Epithelial cell of esophagus (primary cell): ENCODE measurements at places on chromosomes 12 and 14.

- DNase-seq: no peak
Measured at GRCh38 chr12:63302941-63303536, 152.0 kb upstream of the AVPR1A start.

DNA sequence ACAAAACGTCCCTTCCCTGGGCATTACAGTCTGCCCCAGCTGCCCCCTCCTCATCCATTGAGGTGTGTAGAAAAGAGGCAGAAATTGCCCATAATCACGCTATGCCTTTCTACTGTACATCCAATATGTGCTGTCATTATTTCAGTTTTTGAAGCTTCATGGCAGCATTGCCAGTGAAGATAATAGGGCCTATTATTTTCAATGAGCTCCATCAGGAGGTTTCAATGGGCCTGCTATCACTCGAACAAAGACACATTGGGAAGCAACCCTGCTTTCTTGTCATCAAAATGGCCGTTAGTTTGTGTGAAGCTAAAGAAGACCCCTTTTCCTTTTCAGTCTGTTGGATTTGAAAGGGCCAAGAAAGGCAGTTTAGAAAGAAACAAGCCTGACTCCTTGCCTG, 653.8 kb downstream of the NOVA1 start:
- no peak for DNase-seq

DNA sequence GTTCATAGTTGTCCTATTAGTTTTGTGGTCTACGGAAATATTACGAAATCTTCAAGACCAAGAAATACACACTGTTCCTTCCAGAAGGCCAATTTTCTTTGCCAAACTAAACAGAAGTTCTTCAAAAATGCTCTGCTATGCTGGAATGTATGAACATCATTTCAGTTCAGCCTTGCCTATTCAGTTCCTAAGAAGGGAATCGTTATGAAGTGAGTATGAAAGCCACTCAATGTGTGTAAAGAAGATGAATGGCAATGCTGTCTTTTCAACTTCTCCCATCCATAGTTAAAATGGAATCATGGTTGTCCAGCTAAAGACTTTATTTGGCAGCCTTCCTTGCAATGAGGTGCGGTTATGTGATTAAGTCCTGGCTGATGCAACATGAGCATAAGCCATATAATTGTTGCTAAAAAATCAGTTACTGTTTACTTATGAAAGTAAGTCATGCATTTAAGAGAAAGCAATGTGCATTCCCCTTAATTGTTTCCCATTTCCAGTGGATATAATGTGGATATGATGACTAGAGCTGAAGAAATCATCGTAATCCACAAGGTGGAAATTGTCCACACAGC, 73.8 kb upstream of the PTPRR start:
- DNase-seq: peak; percentile 56

GRCh38 chr12:122979001-122979907, 1.2 kb upstream of the ARL6IP4 start:
- no peak for DNase-seq

- DNase-seq: peak; percentile 54
Measured at GRCh38 chr12:80353254-80353653, 90.8 kb upstream of the PTPRQ start.

DNA sequence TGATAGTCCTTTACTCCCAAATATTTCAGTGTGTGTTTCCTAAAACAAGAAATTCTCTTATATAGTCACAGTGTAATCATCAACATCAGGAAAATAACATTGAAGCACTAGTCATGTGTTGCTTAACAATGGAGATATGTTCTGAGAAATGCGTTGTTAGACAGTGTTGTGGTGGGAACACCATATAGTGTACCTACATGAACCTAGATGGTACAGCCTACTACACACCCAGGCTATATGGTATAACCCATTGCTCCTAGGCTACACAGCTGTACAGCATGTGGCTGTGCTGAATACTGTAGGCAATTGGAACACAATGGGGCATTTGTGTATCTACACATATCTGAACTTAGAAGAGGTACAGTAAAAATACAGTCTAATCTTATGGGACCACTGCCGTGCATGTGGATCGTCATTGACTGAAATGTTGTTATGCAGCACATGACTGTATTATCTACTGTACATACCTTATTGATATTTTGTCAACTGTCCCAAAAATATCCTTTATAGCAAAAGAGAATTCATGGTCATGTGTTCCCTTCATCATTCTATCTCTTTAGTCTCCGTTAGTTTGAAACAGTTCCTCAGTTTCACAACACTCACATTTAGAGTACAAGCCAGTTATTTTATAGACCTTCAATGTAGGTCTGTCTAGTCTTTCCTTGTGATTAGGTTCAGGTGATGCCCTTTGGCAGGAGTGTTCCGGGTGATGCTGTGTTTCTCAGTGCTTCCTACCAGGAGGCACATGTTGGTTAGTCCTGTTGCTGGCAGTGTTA, 109.7 kb downstream of the SLC25A47 start:
- DNase-seq: no peak

DNA sequence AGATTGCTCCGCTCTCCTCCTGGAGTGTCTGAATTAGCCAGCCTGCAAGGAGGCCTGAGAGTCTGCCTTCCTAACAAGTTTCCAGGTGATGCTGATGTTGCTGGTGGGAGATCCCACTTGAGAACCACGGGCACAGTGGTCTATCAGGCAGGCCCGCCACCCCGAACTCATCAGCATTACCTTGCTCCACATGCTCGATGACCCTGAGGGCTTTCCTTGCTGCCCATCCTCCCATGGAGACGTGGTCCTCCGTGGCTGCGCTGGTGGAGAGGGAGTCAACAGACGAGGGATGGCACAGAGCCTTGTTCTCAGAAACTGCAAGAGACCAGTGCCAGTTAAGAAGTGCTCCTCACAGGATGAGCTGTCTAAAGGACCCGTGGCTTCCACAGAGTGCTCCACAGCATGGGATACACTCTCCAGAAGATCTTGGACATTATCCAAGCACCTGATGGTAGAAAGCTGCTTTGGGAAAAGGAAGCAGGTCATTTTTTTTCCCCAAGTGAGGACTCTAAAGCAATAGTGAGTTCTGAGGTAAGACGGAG, 18.3 kb downstream of the HAL start:
- no peak for DNase-seq

- no peak for DNase-seq
Measured at GRCh38 chr14:32251530-32251929, 48.5 kb upstream of the RNU6-8 start.

- DNase-seq: no peak
Measured at GRCh38 chr14:71675126-71675899, 256.9 kb upstream of the RGS6 start.

DNA sequence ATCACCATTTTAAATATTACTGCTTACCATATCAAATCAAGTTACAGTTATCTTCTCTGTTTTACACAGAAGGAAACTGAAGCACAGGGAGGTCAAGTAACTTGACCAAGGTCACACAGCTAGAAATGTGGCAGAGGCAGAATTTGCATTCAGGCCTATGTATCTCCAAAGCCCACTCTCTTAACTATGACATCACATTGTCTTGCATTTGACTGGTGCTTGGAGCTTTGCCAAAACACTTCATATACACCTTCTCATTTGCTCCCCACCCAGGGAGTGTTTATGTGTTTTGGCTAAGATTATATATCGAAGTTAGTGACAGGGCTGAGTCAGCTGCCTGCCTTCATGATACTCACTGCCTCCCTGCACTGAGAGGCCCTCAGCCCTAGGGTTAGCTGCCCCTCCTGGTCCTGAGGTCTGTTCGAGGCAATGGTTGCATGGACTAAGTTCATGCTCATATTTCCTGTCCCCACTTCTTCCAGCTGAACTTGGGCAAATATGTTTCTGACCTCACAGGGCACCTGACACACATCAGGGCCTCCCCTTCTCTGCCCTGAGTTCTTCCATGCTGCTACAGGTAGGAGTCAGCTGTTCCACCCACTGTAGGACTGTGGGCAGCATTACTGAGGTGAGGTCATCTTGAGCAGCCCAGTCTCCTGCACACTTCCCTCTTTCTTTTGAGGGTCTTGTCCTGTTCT, 1.8 kb downstream of the GALNT6 start:
- DNase-seq: peak; percentile 71

DNA sequence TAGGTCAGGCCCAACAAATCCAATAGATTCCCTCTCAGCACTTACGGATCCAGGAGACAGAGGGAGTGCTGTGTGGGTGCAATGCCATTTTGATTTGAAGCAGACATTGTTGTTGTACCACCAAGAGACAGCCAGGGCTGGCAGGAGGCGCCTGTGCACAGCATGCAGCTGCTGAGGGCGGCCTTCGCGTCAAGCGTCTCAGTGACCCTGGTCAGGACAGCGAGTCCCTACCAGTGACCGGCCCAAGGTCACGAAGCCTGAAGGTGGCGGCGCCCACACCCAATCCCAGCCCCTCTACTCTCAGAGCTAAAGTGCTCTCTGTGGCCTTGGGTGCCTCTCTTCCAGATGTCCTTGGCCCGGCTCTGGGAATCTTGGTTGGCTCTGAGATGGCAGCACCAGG, 40.5 kb downstream of the PRMT8 start:
- DNase-seq: no peak
